ENCODE measurements at places on chromosomes 3 and 15.

DNA sequence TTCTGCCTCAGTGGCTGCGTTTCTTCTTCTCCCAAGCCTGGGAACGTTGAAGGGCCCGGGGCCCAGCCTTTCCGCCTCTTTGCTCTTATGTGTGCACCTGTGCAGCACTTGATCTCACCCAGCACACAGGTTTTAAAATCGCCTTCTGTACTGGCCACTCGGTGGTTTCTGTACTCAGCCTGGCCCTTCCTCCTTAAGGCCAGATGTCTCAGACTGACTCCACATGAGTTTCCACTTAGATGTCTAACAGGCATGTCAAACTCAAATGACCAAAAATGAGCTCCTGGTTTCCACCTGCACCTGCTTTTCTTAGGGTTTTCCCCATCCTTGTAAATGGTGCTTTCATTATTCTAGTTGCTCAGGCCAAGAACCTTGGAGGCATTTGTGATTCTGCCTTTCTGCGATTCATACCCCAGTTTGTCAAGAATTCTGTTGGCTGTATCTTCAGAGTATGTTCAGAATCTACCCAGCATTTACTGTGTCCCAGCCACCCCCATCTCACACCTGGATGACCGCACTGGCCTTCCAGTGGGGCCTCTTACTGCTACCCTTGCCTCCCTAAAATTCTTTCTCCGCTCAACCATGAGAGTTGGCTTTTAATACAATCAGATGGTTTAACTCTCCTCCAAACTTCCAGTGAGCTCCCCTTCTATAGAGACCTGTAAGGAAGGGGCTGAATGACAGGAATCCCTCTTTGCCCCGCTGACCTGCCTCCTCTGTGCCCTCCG is 2.2 kb upstream of the TRAK1 start:
- no peak for DNase-seq

DNA sequence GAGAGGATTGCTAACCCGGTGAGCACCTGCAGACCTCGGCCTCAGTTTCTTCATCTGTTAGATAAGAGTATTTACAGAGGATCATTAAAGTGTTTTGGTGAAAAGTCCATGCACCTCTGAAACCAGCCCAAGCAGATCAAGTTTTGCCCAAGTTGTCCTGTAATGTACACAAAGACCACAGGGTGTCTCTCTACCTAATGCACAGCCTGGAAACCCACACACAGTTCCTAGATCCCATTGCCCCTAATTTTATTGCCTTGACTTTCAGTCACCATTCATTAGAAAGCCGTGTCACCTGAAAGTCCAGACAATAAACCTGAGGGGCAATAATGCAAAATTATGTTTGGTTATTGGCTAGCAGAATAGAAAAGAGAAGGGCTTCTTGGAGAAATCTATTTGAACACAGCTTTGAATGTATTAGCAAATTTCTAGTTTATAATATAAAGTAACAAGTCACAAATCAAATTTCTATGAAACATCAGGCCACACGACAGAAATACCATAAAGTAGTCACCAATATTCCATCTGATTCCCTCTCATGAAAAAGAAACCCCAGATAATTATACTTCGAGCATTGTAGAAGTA is 161.3 kb upstream of the SLC2A2 start:
- DNase-seq, result peak; percentile 20

- DNase-seq, result no peak
Measured at GRCh38 chr15:99054025-99054387, 46.4 kb upstream of the PGPEP1L start.

- DNase-seq, result no peak
Measured at GRCh38 chr3:26763723-26764122, 141.2 kb downstream of the LRRC3B start.

- no peak for DNase-seq
Measured at GRCh38 chr3:167867981-167868380, 132.5 kb downstream of the SERPINI1 start.

- DNase-seq, result no peak
Measured at GRCh38 chr3:98602078-98602678, 8.8 kb upstream of the CPOX start.

- DNase-seq, result no peak
Measured at GRCh38 chr3:127411083-127411727, 123.4 kb upstream of the PRR20G start.

DNA sequence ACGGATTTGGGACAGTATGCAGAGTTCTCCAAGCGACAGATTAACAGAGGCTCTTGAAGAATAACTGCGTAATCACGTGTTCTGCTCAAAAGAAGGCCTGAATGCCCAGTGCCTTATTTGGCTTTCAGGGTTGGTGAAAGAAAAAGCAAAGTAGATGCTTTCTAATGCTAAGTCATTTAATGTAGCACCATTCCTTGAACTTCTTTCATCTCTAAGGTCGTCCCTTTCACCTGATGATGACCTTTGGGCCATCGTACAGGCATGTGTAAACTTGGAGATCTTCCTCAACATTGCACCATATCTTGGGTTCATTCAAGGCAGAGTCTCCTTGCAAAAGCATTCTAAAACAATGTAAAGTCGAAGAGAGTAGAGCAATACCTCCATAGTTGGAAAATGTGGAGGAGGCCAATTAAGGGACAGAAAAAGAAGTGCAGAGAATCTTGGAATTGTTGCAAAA is 48.9 kb downstream of the TMEM44 start:
- no peak for DNase-seq

DNA sequence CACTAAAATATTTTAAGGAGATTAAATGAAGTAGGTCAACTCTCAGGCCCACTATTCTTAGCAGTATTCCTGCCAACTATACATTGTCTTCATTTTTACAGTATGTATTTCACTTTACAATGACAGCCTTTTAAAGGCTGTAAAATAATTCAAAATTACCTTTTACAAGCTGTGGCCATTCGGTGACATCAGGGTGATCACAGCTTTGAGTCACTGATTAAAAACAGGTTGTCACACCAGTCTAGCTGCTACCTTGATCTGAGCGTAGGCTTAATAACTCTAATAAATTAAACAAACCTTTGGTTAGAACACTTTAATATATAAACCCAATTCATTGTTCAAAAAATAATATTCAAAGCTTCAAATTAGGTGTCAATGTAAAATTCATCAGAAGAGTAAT is 29.9 kb downstream of the UBE3A start:
- DNase-seq, result no peak

GRCh38 chr15:59322056-59322759 is 50.5 kb downstream of the MYO1E start:
- no peak for DNase-seq

GRCh38 chr3:45337839-45338470 is 50.4 kb upstream of the LARS2 start:
- DNase-seq, result peak; percentile 17

- DNase-seq, result no peak
Measured at GRCh38 chr3:139528281-139528680, 11.3 kb downstream of the RBP1 start.

- no peak for DNase-seq
Measured at GRCh38 chr3:59680919-59681318, 631.1 kb upstream of the CFAP20DC start.

DNA sequence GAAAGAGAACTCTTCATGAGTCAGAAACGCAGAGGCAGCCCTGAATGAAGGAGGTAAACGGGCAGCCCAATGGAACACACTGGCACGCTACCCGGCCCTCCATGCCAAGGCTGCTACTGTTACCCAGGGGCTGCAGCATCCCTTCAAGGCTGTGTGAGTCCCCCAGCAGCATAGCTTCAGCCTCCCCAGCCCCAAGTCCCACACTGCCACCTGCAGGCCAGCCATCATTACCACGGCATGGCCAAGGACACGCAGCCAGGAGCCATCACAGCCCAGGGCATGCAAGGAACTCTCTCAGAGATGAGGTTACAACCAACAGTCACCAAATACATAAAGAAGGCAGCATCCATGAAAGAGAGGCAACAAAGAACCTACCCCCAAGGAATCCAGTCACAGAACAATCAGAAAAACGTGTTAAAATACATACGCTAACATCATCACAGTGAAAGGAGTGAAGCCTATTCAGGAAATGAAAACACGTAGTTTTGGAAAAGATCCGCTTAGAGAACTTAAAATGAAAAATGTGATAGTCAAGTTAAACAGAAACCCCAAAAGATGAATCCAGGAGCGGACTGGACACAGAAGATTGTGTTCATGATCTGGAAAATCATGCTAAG is 22.4 kb downstream of the PLA2G4F start:
- no peak for DNase-seq
